ENCODE measurements at places on chromosomes 1 and 21.
A peak's percentile ranks its signal among the peaks of the same experiment; 100 is the strongest.

- DNase-seq: no peak
Observed at GRCh38 chr1:19602486-19602885, 41.6 kb upstream of the NBL1 start.

GRCh38 chr1:96721416-96722160 lies at the start of gene PTBP2:
Gene PTBP2 (plus strand): TSS chr1:96721784. CDS start chr1:96721865, 81 bp downstream.
- peak; percentile 89 for DNase-seq

- DNase-seq: no peak
Observed at GRCh38 chr21:35095859-35096291, 46.8 kb upstream of the RUNX1 start.

DNA sequence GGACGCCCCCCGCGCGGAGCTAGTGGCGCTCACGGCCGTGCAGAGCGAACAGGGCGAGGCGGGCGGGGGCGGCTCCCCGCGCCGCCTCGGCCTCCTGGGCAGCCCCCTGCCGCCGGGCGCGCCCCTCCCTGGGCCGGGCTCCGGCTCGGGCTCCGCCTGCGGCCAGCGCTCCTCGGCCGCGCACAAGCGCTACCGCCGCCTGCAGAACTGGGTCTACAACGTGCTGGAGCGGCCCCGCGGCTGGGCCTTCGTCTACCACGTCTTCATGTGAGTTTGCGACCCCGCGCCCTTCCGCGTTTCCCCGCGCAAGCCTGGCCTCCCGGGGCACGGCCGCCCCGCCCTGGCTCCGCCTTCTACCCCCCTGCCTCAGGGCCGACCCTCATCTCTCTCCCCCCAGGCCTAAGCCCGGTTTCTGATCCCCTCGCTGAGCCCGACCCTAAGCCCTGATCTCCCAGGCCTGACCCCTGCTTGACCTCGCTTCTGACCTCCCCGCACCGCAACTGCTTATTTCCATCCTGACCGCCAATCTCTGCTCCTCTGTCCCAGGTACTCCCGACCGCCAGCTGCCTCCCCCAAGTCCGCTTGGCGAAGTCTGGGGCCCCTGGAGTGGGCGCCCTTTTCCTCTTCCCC lies 669 bp downstream of the KCNQ4 start:
- DNase-seq: no peak

DNA sequence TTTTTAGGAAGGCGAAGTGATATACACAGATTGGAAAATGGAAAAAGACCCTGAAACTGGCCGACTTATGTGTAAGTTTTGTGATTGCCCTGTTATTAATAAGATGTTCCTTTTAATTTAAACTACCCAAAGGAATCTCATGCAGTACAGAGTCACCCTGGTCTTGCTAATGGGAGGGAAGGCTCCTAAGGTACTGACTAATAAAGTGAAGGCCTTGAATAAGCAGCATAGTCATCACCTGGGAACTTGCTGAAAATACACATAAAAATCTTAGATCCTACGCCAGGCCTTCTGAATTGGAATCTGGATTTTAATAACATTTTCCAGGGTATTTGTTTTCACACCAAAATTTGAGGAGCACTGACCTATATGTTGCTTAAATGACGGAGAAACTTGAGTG lies 73.4 kb upstream of the MCOLN3 start:
- DNase-seq: no peak

GRCh38 chr1:185157599-185158412 lies 839 bp downstream of the SWT1 start:
- DNase-seq: peak; percentile 19

- no peak for DNase-seq
Observed at GRCh38 chr1:174812656-174813055, 187.1 kb upstream of the CACYBP start.

- no peak for DNase-seq
Observed at GRCh38 chr1:115289940-115290339, 48.1 kb downstream of the NGF start.

GRCh38 chr1:109980324-109981003 lies 4.1 kb upstream of the AHCYL1 start:
- no peak for DNase-seq
